ENCODE measurements at places on chromosomes 7 and 10. TPM values are rescaled to one million over a fixed set of nuclear protein-coding genes. Genes with fewer than 3 reads are reported as not detected.

DNA sequence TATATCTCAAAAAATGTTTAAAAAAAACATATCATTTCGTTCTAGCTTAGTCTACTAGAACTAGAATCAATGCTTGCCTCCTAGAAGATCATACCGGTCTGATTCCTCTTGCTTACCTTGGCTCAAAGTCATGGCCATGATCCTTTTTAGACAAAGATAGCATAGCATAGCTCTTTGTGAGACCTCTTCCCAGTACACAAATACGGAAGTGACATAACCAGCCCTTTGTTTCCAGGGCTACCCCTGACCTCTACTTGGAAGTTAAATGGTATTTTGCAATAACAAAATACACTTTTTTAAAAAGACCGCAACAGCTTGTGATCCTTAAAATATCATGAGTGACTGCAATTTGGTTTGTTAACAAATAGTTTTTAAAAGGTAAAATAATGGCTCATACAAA, 130.7 kb upstream of the NOBOX start:
- H3K27ac ChIP-seq, result no peak overlapping the region
- peaks cover 2% of the 10 kb centered on the region for H3K27me3 ChIP-seq
- peaks cover 2% of the 10 kb centered on the region for H3K4me1 ChIP-seq
- no peak for DNase-seq

- H3K27me3 ChIP-seq, result peaks cover 9% of the 10 kb centered on the region
- H3K36me3 ChIP-seq, result no peaks in the 10 kb centered on the region
- no peak for DNase-seq
- H3K27ac ChIP-seq, result no peak overlapping the region
Observed at GRCh38 chr7:107968449-107968848, 34.5 kb downstream of the LAMB1 start.

- no peaks in the 10 kb centered on the region for H3K36me3 ChIP-seq
- no peaks in the 10 kb centered on the region for H3K27me3 ChIP-seq
- H3K4me3 ChIP-seq, result no peak overlapping the region
- DNase-seq, result no peak
- peaks cover 6% of the 10 kb centered on the region for H3K4me1 ChIP-seq
Observed at GRCh38 chr7:151792086-151792485, 84.8 kb downstream of the PRKAG2 start.

CYP2W1 gene
- total RNA-seq, result not detected

DNA sequence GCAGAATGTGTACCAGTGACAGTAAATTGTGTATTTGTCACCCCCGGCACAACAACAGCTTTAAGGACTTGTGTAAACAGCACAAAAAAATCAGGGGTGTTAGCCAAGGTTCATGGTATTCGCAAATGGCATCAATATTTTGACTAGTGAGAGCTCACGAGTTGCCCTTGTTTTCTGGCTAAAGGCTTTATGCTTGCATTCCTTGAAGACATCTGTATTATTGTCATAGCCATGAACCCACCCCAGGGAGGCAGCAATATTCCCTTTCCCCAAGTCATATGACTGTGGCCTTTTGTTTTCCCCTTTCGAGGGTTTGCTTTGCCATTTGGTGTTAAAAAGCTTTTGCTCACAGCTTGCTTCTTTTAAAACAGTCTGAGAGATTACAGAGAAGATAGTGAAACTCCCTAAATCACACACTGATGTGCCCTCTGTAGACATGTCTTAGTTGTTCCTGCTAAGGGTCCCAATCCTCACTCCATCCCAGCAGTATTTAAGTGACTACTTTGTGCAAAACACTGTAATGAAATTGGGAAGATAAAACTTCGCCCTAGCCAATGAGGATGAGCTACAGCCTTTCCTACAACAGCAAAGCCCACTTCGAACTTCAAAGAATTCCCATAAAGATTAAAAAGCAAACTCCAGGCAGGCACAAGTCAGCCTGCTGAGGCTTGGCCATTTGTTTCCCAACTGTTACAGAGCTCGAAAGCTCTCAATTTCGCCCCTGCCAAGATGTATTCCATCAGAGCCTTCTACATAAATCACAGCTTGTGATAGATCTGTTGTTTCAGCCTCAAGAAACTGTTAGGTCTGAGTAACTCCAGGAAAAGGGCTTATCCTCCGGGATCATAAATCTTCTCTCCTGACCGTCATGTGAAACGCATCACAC, 172.3 kb downstream of the ADAM12 start:
- H3K4me3 ChIP-seq, result no peak overlapping the region
- no peak for DNase-seq
- peaks cover 2% of the 10 kb centered on the region for H3K27me3 ChIP-seq
- H3K36me3 ChIP-seq, result no peaks in the 10 kb centered on the region
- no peaks in the 10 kb centered on the region for H3K4me1 ChIP-seq
- H3K27ac ChIP-seq, result no peak overlapping the region

ITPRID1 gene
- total RNA-seq, result not detected

DNA sequence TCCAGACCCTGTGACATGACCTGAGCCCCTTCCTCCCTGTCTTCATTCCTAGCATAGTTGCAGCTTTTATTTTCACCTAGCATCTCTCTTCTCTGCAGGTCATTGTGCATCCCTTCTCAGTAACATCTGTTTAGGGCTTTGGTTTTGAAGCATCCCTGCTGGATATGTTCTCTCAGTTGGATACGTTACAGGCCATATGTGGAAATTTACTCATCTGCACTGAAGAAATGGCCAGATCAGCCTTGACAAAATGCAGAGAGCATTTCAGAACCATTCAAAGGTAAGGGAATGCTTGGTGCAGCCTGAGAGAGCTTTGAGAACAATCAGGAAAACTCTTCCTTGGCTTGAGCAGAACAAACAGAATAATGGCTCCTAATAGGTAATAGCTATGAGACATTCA, 647.0 kb downstream of the KCNMA1 start:
- no peak overlapping the region for H3K4me3 ChIP-seq
- DNase-seq, result no peak
- no peaks in the 10 kb centered on the region for H3K4me1 ChIP-seq
- H3K27ac ChIP-seq, result no peak overlapping the region
- no peaks in the 10 kb centered on the region for H3K27me3 ChIP-seq

DNA sequence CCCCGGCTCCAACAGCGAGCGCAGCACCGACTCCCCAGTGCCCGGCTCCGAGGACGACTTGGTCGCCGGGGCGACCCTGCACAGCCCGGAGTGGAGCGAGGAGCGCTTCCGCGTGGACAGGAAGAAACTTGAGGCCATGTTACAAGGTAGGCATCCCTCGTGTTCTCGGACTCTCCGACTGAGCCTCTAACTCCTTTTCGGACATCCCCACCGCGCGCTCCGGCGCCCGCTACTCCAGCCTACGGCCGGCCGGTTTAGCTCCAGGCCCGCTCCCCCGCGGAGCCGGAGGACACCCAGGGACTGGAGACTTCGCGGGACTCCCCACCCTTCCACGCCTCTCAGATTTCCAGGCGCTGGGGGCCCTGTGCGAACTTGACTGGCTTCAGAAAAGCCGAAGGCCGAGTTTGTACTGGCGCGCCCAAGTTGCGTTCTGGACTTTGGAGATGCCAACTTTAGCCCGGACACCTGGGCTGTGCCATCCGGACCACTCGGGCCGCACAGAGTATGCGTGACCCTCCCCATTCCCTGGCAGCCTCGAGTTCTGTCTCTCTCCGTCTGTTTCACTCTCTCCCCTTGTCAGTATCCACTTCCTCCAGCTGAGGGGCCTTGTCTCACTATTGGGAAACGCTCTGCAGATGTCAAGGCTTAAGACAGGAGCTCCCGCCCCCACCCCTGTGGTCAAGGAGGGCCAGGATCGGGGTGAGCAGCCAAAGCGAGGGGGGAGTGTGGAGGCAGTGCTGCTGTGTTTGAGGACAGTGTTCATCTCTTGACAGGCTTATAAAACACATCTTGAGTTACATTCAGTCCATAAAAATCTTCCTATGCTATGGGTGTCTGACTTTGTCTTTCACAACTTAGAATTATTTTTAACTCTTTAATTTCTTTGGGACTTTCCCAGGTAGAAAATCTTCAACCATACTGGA, 777 bp downstream of the BICC1 start:
- H3K27ac ChIP-seq, result no peak overlapping the region
- H3K4me3 ChIP-seq, result peak overlapping the region; percentile 61
- H3K4me1 ChIP-seq, result peaks cover 6% of the 10 kb centered on the region
- DNase-seq, result peak; percentile 28

Data from activated naive CD8-positive, alpha-beta T cell treated with anti-CD3 and anti-CD28 coated beads, Interleukin-2, amount 10 ng/mL, durations not matched to agents 7 days and 5 days (primary cell).